Glutamatergic neuron (in vitro differentiated cells): ENCODE measurements at places on chromosomes 7 and 10. TPM values are rescaled to one million over a fixed set of nuclear protein-coding genes. Genes with fewer than 3 reads are reported as not detected.

GRCh38 chr7:45663167-45663921 lies 89.2 kb downstream of the ADCY1 start:
- H3K4me3 ChIP-seq, result no peak overlapping the region
- no peak for DNase-seq
- no peak overlapping the region for H3K27ac ChIP-seq
- peaks cover 5% of the 10 kb centered on the region for H3K36me3 ChIP-seq

Gene CPA2
- total RNA-seq, result not detected

Gene PLEKHS1
- not detected for total RNA-seq

Gene CALHM3
- not detected for total RNA-seq

Gene DPY19L1
- 12.3 TPM for total RNA-seq
